Inflammatory macrophage treated with lipopolysaccharide for 1 hour (primary cell): ENCODE measurements at places on chromosomes 16 and 17.

DNA sequence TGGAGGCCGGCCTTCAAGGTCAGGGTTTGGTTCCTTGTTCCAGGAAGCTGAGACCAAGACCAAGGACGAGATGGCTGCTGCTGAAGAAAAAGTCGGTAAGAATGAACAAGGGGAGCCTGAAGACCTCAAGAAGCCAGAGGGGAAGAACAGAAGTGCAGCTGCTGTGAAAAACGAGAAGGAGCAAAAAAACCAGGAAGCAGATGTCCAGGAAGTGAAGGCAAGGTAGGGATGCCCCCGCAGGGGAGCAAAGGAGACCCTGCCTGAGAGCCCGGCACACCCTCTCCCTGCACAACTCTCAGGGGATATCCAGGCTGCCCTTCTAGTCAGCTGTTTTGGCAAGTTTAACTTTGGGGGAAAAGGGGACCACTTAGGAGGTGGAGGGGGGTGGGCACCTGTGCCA is 29.0 kb downstream of the RNF213 start:
- no peak for DNase-seq

DNA sequence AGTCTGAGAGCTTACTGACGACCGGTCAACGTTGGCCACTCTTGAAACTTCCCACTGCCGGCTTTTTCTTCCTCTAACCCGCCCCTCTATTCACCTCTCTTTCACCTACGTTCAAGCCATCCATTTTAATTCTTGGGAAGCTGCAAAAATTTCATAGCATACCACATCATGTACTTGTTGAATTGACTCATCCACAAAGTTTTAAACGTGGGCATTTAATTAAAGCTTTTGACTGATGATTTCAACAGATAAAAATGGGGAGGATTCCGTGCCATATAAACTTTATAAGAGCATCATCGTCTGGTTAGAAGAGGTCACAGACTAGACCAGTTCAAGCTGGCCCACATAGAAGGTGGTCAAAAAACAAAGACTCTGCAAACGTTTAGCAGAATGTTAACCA is 22.5 kb downstream of the VPS53 start:
- no peak for DNase-seq

DNA sequence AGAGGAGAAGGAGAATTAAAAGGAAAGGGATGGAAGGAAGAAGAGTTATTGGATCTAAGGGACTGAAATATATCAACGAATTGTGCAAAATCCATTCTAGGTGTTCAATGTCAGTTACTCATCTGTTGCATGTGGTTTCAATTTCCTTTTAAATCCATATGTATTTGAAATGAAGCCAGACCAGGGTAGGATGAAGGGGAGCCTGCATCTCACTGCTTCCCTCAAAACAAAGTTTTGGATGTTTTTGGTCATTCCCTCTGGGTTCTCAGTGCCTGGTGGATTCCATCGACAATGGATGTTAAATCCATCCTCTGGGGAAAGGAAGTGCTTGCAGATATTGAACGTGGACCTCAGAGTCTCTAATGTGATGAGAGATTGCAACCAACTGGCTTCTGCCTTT is 103.5 kb upstream of the XYLT1 start:
- no peak for DNase-seq

DNA sequence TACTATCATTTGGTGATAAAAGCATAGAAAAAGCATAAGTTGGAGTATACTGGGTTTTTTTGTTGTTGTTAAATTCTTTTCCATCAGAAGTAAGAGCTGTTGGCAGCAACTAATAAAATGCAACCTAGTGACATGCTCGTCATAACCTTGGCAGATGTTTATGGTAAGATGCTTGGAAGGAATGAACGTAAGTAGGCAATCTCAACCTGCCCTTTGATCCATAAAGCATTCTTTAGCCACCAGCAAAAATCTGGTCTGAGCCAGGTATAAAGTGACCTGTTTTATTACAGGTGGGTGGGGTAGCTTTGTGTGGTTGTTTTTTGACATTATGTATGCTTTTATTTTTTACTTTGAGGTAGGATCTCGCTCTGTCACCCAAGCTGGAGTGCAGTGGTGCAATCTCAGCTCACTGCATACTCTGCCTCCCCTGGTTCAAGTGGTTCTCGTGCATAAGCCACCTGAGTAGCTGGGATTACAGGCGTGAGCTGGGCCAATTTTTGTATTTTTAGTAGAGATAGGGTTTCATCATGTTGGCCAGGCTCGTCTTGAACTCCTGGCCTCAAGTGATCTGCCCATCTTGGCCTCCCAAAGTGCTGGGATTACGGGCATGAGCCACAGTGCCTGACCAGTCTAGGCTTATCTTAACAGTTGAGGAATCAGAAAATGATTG is 22.0 kb downstream of the WSB1 start:
- no peak for DNase-seq

DNA sequence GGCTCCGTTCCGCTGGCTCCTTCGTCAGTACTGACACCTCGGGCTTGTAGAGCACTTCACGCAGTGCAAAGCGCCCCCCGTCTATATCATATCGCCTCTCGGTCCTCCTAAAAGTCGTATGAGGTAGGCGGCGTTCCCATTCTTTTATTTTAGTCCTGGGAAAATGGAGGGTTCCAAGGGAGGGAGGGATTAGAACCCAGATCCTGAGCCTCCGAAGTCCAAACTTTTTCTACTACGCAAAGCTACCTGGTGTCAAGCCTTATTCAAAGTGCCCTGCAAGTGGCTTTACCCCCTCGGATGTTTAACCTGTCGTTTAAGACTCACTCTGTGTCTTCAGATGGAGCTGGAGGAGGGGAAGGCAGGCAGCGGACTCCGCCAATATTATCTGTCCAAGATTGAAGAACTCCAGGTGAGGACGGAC is 348 bp upstream of the FTSJ3 start:
- no peak for DNase-seq

GRCh38 chr17:9768381-9768934 is 22.9 kb downstream of the DHRS7C start:
- peak; percentile 5 for DNase-seq

DNA sequence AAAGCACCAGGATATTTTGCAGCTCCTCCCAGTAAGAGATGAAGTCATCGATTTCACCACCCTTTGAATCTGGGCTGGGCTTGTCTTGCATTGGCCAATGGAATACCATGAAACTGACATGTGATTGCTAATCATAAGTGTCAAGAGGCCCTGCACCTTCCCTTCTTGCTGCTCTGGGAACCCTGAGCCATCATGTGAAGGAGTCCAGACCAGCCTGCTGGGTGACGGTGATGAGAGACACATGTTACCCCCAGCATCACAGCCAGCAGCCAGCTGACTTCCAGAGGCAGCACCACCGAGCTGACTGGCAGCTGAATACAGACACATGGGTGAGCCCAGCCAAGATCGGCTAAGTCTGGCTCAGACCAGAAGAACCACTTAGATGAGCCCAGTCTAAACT is 43.6 kb upstream of the CACNG4 start:
- no peak for DNase-seq

DNA sequence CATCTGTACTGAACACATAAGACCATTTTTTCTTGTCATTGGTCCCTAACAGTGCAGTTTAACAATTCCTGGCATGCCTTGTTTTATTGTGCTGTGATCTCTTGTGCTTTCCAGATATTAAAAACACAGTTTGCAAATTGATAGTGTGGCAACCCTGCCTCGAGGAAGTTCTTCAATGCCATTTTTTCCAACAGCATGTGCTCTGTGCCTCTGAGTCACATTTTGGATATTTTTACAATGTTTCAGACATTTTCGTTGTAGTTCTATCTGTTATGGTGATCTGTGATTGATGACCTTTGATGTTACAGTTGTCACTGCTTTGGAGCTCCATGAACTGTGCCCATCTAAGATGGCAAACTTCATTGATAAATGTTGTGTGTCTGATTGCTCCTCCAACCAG is 66.2 kb downstream of the GOSR1 start:
- DNase-seq, result no peak

- DNase-seq, result no peak
These were observed 9.9 kb downstream of the MXRA7 start for GRCh38 chr17:76700617-76701470.

- DNase-seq, result no peak
These were observed 683 bp upstream of the SLC7A6 start for GRCh38 chr16:68263559-68264127.

- DNase-seq, result no peak
These were observed 16.3 kb downstream of the ITGAD start for GRCh38 chr16:31409433-31409832.

GRCh38 chr17:6510321-6510977 is 45.9 kb downstream of the PITPNM3 start:
- DNase-seq, result no peak

DNA sequence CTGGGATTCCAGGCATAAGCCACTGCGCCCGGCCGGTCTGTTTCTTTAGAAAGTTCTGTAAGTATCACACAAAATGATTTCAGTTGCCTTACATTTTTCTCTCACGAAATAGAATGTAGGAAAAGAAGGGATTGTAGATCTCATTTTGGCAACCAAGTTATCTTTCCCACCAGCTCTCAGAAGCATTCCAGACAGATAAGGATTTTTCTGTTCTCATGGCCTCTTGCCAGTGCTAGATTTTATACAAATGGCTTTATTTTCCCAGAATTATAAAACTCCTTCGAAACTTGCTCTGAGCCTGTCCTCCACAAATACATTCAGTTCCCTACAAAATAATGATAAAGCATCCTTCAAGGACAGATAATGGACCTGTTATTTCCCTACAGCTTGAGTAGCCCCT is 46.9 kb downstream of the LCMT1 start:
- no peak for DNase-seq

DNA sequence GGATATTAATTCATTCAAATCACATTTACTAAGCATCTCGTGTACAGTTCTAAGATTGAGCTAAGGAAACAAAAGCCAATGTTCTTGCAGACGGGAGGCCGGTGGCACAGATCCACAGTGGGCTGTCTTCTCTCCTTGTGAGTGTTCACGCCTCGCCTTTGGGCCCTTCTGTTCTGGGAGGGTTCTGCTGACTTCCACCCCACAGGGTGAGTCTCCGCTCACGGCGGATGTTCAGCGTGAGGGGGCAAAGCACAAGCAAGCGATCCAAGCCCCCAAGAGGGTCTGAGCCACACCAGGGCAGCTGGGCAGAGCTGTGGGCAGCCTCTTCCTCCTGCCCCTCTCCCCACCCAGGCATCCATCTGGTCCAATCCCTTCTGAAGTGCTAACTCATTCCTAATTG is 84.3 kb upstream of the DOC2B start:
- no peak for DNase-seq

- DNase-seq, result no peak
These were observed 954 bp downstream of the IL32 start for GRCh38 chr16:3066440-3066748.

GRCh38 chr16:74224828-74225612 is 71.6 kb upstream of the PSMD7 start:
- no peak for DNase-seq

- peak; percentile 69 for DNase-seq
These were observed 52.6 kb downstream of the ZFHX3 start for GRCh38 chr16:72995151-72995881.

DNA sequence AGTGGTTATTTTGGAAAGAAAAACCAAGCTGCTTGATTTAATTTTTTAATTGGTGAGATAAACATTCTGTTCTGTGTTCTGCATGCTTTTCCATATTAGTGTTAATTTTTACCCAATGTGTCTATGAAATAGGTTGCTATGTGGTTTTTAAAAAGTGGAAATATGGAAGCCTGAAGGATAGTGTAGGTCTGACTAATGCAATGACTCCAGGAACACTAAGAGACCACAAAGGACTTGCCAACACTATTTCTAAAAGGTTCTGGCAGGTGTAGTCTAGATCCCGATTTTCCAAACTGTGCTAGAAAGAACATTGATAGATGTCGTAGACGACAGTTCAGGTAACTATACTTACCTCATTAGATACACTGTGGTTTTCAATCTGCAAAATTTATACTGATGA is 877.4 kb upstream of the GOT2 start:
- DNase-seq, result no peak

DNA sequence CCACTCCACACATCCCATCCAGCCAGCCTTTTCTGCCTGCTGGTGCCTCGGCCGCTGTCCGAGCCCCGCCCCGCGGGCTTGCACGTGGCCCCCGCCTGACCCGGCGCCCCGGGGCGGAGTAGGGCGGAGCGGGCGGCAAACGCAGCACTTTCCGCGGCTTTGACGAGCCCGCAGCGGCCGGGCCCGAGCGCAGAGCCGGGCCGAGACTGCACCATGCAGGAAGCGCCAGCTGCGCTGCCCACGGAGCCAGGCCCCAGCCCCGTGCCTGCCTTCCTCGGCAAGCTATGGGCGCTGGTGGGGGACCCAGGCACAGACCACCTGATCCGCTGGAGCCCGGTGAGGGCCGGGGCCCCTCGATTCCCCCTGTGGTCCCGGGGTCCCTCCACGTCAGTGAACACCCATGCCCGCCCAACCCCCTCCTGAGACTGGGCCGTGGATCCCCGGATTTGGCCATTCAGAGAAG is at the start of gene HSF4:
Gene HSF4, plus strand, starts transcription at position 147 of the 463 bp plus-strand sequence. Its CDS starts 67 bp downstream, at position 214.
- no peak for DNase-seq

DNA sequence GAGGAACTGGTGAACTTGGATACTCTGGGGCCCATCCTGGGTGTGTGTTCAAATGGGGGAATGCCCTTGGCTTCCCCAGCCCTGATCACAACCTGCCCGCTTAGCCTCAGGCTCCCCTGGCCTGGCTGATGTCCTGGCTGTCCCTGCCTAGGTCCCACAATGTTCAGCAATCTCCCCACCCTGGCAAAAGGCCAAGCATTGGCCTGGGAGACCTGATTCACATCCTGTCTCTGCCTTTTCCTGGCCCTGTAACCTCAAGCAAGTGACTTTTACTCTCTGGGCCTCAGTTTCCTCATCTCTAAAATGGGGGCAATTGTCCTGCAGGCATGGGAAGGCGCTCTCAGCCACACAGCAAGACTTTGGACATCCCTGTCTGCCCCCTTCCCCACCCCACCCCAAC is 14.4 kb downstream of the CPNE2 start:
- DNase-seq, result no peak

DNA sequence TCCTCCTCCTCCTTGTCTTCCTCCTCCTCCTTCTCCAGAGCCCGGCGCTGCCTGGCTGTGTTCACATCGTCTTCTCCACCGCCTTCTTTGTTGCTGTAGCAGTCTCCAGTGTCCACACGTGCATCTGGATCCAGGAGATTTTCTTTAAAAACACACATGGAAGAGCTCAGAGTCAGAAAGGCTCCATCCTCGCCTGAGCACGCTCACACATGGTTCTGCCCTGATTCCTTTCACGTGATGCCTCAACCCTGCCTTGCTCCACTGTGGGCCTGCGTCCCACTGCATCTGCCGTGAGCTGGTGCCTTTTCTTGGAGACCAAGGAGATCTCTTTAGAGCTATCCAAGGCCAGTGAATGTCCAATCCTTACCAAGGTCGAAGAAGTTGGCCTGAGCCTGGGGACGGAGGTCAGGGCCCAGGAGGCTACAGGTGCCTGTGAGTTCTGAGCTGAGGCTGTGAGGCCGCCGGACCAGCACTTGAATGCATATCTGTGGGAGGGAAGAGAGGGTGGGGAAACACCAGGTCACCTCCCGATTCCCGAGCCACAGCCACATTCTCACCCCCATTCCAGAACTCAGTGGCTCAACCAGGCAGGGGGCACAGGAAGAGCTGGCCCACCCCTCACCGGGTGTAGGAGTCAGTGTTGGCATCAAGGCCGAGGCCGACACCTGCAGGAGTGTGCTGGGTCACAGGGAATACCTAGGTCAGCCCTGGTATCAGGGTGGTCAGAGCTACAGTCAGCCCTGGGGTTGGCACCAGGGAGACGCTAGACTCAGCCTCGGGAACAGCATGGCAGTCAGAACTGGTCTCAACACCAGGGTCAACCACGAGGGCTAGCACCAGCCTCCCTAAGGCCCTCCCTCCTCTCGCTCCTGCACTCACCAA is 37.6 kb downstream of the HASPIN start:
- DNase-seq, result no peak
